Skeletal muscle cell (primary cell): ENCODE measurements at places on chromosomes 4 and X.

GRCh38 chr4:137705171-137705783 is 173.0 kb upstream of the PCDH18 start:
- peak; percentile 90 for DNase-seq

DNA sequence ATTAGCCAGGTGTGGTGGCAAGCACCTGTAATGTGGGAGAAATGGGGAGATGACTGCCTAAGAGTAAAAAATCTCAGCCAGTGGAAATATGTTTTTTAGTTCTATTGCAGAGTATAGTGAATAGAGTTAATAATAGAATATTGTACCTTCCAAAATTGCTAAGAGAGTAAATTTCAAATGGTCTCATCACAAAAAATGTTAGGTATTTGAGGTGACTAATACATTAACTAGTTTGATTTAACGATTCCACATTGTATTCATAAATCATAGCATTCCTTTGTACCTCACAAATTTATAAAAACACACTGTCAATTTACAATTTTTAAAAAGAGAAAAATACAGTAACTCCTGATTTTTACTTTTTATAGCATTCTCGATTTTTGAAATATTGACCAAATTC is 681.5 kb upstream of the EPHA5 start:
- DNase-seq: no peak

GRCh38 chr4:123379392-123379791 is 17.2 kb upstream of the SPRY1 start:
- no peak for DNase-seq

- no peak for DNase-seq
These were observed 117.6 kb upstream of the CBLL2 start for GRCh38 chrX:22155126-22155525.

DNA sequence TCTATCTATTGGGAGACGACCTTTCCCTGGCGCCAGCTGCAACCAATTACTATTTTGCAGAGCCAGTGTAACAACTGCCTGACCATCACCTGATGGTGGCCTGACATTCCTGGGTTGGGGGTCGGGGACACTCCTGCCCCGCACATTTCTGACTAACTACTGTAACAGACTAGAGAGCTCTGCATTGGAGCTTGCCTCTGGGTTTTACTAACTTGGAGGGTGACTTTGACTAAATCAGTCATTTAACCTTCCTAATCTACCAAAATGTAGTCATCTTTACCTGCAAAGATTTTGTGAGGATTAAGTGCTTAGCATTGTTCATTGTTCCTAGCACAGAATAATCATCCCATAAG is 37.5 kb upstream of the ABCG2 start:
- DNase-seq: no peak

- DNase-seq: no peak
These were observed 567.6 kb upstream of the SLIT2 start for GRCh38 chr4:19684084-19684483.

GRCh38 chrX:11210415-11210801 is 82.8 kb upstream of the AMELX start:
- DNase-seq: no peak

GRCh38 chrX:147917700-147918695 is 6.3 kb downstream of the FMR1 start:
- DNase-seq: no peak
